Germinal center (tissue), 1 donor: ENCODE measurements at places on chromosomes 3 and 15.

GRCh38 chr3:87228316-87228715, 1.2 kb downstream of the CHMP2B start:
- no peak for DNase-seq

DNA sequence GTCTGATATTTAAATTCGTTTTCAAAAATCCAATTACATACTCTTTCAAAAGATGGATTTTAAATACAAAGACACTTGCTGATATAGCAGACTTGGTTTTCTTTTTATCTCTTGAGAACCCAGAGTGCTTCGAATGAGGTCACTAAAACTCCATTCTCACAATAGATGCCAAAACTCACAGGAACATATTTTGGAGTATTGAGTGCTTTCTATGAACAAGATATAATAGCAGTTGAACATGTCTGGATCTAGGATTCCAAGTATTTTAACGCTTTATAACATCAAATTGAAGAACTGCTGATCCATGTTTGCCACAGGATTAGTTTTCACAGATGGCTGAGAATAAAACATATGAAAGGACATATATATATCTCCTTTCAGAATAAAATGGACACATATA, 113.2 kb downstream of the SAMMSON start:
- no peak for DNase-seq

GRCh38 chr15:39855400-39855799, 64.7 kb downstream of the GPR176 start:
- DNase-seq = no peak

GRCh38 chr15:30953731-30954378, 37.6 kb downstream of the MTMR10 start:
- DNase-seq = no peak

DNA sequence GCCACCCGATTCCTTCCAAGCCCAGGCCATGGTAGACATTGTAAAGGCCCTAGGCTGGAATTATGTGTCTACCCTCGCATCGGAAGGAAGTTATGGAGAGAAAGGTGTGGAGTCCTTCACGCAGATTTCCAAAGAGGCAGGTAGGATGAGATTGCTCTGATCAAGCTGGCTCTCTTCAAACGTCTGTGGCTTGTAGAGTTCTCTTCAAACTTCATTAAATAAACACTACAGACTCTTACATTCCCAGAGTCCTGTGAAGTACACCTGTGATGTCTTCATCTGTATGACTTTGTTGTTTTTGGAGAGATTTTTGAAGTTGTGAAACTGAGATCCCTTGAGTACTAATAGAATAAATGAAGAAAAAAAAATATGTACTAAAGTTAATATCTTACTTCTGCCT, 285.6 kb downstream of the GRM7 start:
- DNase-seq = no peak

DNA sequence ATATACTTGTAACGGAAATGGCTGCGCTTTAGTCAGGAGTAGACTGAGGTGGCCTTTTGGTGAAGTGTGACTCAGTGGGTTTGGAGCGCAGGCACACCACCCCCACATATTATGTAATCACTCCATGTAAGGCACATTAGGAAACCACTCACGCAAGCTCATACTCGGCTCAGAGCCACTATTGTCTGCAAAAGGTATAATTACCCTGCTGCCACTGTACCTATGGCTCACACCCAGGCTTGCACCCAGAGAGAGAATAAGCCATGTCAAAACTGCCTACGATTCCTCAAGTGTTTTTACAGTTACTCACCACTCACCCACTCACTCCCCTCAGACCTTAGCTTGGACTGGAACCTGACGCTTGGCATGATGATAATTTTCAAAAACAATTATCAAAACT, 611.9 kb upstream of the CCDC54 start:
- no peak for DNase-seq

- DNase-seq = no peak
These were observed 220.3 kb downstream of the SOX2 start for GRCh38 chr3:181932039-181932438.

GRCh38 chr3:71926262-71926600, 141.3 kb upstream of the PROK2 start:
- peak; percentile 38 for DNase-seq

DNA sequence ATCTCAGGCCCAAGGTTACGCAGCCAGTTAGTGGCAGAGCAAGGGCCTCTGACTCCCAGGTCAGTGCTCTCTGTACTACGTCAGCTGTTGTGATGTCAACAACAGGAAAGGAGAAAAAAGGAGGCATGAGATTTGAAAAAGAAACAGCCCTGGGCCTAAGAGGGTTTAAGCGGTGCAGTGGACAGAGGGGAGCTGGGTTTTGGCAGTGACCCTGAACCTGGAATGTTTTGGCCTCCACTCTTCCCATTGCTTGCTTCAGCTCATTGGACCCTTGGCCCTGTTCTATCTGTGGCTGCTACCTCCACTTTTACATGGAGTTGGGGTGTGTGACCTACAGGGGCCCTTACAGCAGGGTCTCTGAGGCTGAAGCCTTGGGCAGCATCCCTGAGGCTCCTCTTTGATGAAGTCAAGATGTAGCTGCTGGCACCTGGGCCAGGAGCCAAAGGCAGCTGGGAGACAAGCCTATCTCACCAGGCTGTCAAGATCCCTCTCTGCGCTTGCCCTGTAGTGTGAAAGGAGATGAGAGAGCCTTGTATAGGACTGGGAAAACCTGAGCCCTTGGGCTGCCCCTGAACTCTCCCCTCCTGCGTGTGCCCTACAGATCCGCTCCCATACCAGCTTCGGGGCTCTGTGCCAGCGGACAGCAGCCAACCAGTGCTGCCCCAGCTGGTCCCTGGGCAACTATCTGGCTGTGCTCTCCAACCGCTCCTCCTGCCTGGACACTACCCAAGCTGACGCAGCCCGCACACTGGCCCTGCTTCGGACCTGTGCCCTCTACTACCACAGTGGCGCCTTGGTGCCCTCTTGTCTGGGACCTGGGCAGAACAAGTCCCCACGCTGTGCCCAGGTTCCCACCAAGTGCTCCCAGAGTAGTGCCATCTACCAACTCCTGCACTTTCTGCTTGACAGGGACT, 8.7 kb downstream of the DISP2 start:
- no peak for DNase-seq

- DNase-seq = no peak
These were observed 58.9 kb downstream of the LMCD1 start for GRCh38 chr3:8560366-8561007.

DNA sequence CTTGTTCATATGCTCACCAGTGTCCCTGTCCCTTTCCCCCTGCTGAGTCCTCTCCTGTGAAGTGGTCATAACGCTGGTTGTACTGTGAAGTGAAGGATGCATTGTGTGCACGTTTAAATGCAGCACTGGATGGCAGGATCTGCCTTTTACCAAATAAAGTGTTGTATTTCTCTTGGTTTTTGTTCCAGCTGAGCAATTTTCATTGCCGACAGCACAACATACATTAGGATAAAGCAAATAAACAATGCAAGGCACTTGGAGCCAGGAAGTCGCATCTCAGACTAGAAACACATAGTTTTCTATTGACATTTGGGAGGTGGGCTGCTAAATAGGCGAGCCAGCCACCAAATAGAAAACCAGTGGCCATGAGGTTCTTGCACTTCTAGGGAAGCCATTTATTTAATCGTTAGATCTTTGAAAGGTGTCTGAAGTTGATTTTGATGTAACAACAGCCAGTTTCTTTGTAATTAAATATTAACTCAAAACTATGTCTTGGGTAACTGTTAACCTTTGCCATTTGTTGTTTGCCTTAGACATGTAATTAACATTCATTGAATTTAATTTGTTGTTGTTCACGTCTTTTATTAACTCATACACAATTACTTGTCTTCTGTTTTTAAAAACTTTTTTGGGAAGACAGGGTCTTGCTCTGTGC, 185.3 kb downstream of the FNDC3B start:
- no peak for DNase-seq

DNA sequence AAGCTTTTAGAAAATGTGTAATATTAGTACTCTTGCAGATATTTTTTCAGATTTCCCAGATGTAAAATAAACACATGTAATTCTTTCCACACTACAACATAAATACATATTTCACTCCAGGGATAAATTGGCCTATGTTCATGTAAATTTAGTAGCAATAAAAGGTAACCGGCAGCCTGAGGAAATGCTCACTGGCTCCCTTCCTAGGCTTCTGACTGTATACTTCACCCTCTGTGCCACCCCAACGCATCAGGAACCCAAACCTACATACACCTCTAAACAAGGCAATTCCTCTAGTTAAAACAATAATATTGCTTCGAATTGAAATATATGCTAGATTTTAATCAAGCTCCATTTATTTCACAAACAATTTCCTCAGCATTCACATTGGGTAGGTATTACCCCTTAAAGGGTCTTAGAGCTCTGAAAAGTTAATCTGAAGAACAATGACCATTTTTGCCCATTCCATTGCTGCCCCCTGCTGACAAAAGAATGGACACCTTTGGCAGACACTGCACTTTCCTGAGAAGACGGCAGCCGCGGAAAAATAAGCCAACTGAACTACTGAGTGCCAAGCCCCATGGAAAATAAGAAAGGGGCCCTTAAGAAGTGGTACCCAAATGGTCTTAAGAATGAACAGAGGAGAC, 212.5 kb downstream of the OSBPL10 start:
- no peak for DNase-seq
